Activated naive CD4-positive, alpha-beta T cell treated with anti-CD3 and anti-CD28 coated beads for 36 hours (primary cell): ENCODE measurements at places on chromosomes 5 and 9. TPM values are rescaled to one million over a fixed set of nuclear protein-coding genes. Genes with fewer than 3 reads are reported as not detected.
A peak's percentile ranks its signal among the peaks of the same experiment; 100 is the strongest.

The CCDC183 gene
- 0.47 TPM for total RNA-seq

The GPRIN1 gene
- 1.4 TPM for total RNA-seq

- DNase-seq, result no peak
Measured at GRCh38 chr9:124257844-124258606, at the start of gene NEK6. NEK6 (plus strand) TSS chr9:124257949; CDS start chr9:124301965, 44,016 bp downstream.

The NXNL2 gene
- not detected for total RNA-seq

GRCh38 chr9:35618854-35619799 is 914 bp upstream of the CD72 start:
- DNase-seq, result peak; percentile 52

DNA sequence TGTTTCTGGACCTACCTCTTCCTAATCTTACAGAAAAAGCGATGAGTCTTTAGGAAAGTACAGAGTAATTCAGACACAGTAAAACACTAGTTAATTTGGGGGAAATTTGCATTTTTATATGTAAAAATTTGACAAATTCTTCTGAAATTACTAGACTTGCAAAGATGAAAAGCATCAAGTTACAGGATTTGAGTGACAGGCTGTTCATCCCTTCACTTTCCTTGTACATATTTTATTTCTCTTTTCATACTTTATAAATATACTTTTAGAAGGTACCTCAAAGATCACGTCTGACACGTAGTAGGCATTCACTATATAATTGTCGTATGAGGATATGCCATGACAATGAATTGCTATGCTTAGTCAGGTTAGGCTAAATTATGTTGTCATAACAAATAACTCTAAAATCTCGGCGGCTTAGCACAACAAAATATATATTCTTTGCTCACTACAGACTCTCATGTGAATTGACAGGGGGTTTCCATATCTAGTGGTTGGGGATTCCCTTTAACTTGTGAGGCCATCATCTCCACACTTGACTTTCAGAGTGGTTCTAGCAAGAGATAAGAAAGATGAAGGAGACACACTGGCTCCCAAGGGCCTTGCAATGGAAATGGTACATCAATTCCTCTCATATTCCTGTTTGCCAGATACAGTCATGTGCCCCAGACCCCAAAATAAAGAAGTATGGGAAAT is 154.1 kb upstream of the TUT7 start:
- DNase-seq, result no peak
